ENCODE measurements at places on chromosomes 6 and 20. TPM values are rescaled to one million over a fixed set of nuclear protein-coding genes. Genes with fewer than 3 reads are reported as not detected.

Gene MUCL3
- under 0.01 TPM for total RNA-seq

Gene MPIG6B
- not detected for total RNA-seq

Gene CLPSL1
- not detected for total RNA-seq

Gene CAGE1
- total RNA-seq = not detected

Gene PSORS1C2
- total RNA-seq = not detected

Gene BAG2
- 1.7 TPM for total RNA-seq

Measured in bronchial epithelial cell (primary cell).